Cardiac muscle cell (in vitro differentiated cells and primary cell): ENCODE measurements at places on chromosomes 12 and 14. TPM values are rescaled to one million over a fixed set of nuclear protein-coding genes. Genes with fewer than 3 reads are reported as not detected.

Gene KRT83
- not detected in 2 replicates for polyA plus RNA-seq

Gene CIT
- polyA plus RNA-seq = 1.4 and 12.7 TPM in 2 replicates

Gene FBLN5
- polyA plus RNA-seq = 1.6 and 1.9 TPM in 2 replicates

Gene SLC6A15
- polyA plus RNA-seq = 0.60 and 1.2 TPM in 2 replicates

Gene KRT79
- not detected in 2 replicates for polyA plus RNA-seq

Gene ASCL1
- not detected in 2 replicates for polyA plus RNA-seq

Gene TESPA1
- polyA plus RNA-seq = not detected in 2 replicates

Gene LRRK2
- 5.7 and 6.4 TPM in 2 replicates for polyA plus RNA-seq

Gene FAM222A
- polyA plus RNA-seq = 25.4 and 42.1 TPM in 2 replicates

DNA sequence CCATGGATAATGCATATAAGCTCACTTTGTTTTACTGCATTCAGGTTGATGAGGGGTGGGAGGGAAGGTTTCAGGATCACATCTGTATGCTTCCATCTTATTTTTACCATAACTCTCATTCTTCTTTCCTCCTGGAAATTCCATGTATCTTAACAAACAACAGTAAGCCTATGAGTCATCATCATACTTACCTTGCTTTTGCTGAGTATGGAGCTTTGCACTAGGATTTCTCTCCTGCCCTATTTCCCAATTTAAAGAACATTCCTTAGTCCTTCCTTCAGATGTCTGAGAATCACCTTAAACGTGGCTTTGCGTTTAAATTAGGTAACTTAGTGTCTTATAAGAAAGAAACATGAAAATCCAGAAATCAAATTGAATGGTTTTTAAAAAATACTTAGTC lies 1.6 kb upstream of the CLEC14A start:
- DNase-seq = no peak

GRCh38 chr12:48027183-48028002 lies 23.1 kb upstream of the COL2A1 start:
- no peak for DNase-seq

DNA sequence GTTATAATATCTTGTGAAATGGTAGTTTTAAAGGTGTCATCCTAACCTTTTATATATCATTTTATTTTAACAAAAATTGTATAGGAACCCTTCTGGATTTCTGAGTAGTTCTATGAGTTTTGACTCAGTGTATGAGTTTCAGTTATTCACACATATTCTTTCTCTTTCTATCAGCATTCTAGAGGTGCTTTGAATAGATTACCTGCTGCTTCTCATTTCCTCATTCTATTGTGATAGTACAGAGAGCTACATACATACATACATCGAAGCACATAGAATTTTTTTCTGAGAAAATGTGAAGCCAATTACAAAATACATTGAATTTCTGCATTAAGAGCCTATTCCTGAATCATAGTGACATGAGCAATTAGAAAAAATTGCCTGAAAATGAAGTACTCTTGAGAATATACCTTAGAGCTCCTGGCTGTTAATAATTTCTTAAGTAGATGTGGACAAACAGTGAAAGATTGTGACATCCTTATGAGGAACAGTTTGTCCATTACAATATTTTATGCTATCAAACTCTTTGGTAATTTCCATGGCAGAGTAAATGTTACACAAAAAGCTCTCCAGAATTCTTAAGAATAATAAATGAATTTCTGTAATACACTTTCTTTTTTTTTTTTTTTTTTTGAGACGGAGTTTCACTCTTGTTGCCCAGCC lies 556.6 kb downstream of the TRHDE start:
- no peak for DNase-seq

DNA sequence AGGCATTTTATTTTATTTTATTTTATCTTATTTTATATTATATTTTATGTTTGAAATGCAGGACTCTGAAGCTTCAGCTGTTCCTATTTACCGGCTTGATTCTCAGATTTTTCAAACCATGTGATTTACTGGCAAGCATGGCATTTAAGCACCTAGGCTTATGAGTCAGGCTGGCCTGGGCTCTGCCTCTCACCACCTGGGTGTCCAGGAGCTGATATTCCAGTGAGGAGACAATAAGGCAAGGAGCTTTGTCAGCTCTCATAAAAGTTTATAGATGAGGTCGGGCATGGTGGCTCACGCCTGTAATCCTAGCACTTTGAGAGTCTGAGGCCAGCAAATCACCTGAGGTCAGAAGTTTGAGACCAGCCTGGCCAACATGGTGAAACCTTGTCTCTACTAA lies 2.1 kb downstream of the DAO start:
- DNase-seq = no peak

- no peak for DNase-seq
Observed at GRCh38 chr12:108507971-108508642, 7.0 kb upstream of the FICD start.

DNA sequence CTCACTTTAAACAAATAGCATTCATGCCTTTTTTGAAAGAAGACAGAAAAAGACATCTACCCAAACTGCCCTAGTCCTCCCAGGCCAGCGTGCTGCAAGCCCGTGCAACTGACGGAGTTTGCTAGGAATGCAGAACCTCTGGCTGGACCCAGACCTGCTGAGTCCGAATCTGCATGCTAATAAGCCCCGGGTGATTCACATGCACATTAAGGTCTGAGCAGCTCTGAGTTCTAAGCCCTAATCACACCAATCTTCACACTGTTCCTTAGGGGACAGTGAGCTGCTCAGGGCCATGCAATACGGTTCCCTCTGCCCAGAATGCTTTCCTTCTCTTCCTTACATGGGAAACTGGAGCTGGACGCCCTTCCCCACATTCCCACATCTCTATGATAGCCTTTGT lies 25.2 kb downstream of the HAL start:
- no peak for DNase-seq

- peak; percentile 96 for DNase-seq
Observed at GRCh38 chr12:45273717-45274271, 57.9 kb downstream of the ANO6 start.

- peak; percentile 24 for DNase-seq
Observed at GRCh38 chr12:121712190-121712460, 427 bp upstream of the TMEM120B start.

DNA sequence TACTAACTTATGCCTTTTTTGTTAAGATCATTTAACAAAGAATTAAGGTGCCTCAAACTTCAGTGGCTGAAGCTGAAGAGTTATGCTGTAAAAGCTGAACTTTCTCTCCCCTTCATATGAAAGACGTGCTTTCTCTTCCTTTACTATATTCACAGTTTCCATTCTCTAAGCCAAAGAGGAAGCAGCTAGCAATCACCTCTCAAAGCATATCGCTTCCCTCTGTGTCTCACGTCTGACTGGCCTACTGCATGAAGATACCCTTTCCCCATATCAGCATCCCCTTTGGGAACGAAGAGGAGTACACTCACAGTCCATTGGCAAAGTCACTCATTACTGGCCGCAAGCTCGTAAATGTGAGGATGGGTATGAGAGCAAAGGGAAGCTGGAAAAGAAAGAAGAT lies 34.9 kb downstream of the SLC11A2 start:
- DNase-seq = no peak

GRCh38 chr12:27805238-27805637 lies 25.2 kb upstream of the MANSC4 start:
- DNase-seq = no peak

- DNase-seq = no peak
Observed at GRCh38 chr12:94829552-94829951, 173.9 kb downstream of the NDUFA12 start.

- peak; percentile 21 for DNase-seq
Observed at GRCh38 chr12:69275471-69275891, 36.1 kb downstream of the CPSF6 start.

GRCh38 chr14:73472185-73473114 lies 14.1 kb upstream of the NUMB start:
- DNase-seq = peak; percentile 73

DNA sequence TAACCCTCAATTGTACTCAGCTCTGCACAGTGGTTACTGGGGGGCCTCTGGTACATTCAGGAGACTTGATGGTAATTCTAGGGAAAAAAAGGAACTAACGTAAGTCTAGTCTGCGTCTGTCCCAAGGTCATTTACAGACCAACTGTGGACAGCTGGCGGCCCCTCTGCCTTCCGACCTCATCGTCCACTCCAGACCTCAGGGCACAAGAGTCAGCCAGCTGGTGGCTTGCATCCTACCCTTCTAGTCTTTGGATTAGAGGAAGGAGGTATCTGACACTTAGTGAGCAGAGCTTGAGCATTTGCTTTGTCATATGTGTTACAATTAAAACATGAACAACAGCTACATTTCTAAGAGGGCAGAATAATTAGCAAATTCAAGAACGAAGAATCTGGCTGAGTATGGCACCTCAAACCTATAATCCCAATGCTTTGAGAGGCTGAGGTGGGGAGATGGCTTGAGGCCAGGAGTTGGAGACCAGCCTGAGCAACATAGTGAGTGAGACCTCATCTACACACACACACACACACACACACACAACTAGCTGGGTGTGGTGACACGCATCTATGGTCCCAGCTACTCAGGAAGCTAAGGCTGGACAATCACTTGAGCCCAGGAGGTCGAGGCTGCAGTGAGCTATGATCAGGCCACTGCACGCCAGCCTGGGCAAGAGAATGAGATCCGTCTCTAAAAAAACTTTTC lies 36.5 kb downstream of the SSH1 start:
- DNase-seq = no peak

GRCh38 chr12:28883406-28883997 lies 265.6 kb upstream of the FAR2 start:
- DNase-seq = no peak

GRCh38 chr12:47979166-47979565 lies 15.8 kb downstream of the TMEM106C start:
- DNase-seq = no peak

DNA sequence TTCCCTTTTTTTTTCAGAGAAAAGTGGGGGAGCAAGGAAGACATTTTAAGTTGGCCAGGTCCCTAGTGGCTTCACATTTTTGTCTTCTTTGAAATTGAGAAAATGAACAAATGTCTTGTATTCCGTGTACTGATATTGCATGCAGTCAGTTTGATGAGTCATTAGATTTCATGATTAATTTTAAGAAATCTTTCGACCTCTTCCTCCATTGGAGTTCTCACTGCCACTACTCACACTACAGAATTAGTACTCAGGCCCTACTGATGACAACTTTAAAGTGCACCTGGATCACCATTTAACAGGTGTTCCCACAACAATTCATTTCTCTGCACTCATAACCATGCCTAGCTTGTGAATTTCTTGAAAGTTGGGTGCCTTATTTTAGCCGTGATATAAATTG lies 50.5 kb downstream of the SAMD4A start:
- DNase-seq = peak; percentile 11

DNA sequence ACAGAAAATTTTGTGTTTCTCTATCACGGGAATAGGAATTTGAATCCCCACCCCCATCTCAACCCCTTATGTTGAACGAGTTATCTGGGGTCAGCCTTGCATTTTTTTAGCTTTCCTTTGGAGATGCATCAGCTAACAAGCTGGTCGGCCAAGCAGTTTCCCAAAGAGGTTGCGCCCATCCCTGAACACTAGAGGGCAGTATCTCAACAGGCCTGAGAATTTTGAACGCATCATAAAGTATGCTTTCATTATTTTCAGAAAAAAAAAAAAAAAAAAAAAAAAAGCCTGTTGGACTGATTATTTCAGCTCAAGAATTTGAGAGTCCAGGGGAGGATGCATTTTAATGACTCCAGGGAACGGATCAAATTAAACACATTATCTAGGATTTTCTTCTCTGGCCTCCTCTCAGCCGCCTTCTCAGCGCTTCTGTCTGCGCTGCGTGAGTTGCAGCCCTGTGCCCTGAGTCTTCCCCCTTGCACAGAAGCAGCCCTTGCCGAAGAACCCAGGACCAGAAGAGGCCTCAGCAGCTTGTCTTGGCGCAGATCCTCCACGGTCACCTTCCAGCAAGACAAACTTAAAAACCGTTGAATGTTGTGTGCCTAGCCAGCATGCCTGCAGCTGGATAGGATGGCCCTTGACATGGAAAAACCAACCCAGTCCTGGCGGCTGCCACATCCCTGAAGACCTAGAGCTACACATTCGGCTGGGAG lies 76.6 kb upstream of the GZMB start:
- peak; percentile 59 for DNase-seq

DNA sequence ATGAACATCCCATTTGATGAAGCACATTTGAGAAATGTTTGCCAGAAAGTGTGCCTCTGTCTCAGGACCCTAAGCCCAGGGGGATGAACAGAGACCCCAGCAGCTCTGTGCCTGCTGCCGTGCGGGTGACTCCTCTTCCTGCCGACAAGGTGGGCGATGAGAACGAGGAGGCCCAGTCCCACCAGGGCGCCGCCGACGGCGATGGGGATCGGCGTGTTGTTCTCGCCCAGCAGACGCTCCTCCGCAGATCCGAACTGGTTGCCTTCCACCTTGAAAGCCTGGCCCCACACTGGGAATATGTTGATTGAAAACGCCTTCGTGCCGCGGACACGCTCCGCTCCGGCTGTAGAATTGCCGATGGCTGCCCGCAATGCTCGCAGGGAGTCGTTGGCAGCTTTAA lies 44.1 kb downstream of the LRTM2 start:
- no peak for DNase-seq

DNA sequence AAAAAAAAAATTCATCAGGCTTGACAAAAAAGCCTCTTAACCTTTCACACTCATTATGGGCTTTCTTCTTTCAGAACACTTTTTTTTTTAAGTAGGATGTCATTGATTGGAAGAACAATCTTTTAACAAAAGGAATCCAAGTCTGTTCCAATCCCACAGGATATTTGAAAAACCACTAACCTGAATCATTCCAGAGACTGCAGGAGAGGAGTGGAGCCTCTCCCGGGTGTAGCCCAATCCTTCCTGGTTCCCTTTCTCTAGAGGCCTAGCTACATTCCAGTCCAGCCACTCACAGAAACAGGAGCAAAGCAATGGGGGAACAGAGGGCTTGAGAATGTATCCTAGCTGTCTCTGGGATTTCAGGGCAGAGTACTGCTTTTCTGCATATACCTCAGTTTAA lies 4.3 kb downstream of the MFAP5 start:
- DNase-seq = peak; percentile 64

- DNase-seq = no peak
Observed at GRCh38 chr12:6632026-6632983, 3.5 kb downstream of the LPAR5 start.

- peak; percentile 40 for DNase-seq
Observed at GRCh38 chr12:132490422-132491137, 629 bp downstream of the FBRSL1 start.

DNA sequence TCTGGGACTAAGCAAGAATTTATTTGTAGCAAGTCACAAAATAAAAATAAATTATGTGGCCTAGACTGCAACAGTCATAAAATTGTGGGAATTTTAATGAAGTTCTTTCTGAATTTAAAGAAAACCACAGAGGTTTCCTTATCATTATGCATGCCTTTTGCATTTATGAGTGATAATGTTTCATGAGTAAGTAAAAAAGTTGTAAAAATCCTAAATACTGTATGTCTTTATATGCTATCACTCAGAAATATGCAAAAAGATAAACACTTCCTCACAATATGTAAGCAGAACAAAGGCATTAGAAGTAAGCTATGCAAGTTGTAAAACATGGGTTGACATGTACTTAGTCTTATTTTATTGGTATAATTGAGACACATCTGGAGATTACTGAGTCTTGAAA lies 239.4 kb upstream of the PDE3A start:
- DNase-seq = no peak
